ENCODE measurements at places on chromosomes 5 and 9.

DNA sequence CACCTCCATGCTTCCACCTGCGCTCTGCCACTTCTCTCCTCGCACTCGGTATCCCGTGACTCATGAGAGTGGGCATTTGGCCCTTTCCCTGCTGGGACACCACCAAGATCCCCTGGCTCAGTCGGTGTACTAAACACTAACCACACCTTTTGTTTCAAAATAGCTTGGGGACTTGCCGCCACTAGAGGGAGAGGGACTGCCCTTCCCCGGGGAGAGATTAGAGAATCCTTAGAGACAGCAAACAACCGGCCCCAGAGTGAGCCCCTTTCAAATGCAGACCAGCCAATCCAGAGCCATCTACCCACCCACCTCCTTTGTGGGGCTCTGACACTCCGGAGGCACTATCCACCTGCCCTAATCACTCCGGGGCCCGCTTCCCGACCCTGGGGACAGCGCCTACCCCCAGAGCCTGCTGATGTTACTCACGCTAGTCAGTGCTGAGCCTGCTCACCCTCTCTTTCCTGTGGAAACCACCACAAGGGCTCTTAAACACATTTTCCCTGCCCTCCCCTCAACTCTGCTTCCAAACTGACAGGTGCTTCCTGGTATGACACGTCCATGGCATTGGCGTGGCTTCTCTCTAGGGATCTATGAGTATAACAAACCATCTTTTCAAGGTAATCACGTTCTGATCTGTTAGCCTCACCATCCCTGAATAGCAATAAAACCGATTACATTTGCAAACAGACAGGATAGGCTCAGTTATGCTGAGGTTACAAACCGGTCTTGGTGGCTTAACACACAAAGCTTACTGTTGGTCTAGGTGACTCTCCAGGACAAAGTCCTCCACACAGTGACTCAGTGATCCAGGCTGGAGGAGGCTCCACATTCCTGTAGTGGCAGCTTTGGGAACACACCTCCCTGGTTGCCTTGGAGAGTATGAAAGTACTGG lies 180.1 kb upstream of the MVB12B start:
- no peak overlapping the region for H3K27ac ChIP-seq
- peak; percentile 44 for DNase-seq
- H3K4me3 ChIP-seq: no peak overlapping the region
- H3K27me3 ChIP-seq: no peaks in the 10 kb centered on the region

- H3K4me1 ChIP-seq: no peaks in the 10 kb centered on the region
- no peak for DNase-seq
- no peaks in the 10 kb centered on the region for H3K36me3 ChIP-seq
- H3K27me3 ChIP-seq: no peaks in the 10 kb centered on the region
- no peak overlapping the region for H3K4me3 ChIP-seq
- H3K27ac ChIP-seq: no peak overlapping the region
Observed at GRCh38 chr9:36584620-36585460, 12.1 kb downstream of the MELK start.

DNA sequence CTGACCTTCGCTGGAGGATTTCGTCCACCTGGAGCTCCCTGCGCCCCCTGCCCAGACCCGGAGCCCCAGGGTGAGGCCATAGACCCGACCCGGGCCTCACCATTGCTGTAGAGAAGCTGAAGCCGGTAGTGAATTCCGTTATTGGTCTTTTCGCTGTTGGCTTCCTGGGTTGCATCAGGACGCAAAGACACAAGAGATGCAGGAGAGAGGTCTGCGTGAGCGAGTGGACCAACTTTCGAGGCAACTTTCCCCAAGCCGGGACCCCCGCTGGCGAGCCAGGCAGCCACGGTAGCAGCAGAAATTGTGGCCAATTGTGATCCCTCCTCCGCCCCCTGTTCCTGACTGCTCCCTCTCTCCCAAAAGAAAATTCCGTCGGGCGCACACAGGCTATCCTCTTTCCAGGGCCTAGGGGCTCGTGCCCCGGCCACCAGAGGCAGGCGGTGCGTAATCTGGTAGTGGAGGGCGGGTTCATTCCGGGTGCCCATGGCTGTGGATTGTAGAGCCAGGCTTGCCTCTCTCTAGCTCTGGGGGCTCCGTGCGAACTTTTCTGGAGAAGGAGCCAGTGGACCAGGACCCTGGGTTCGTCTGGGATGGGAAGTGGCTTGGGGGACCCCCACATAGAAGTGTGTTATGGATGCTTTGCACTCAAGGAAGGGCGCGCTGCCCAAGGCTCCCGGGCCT lies 3.3 kb downstream of the EBF1 start:
- H3K36me3 ChIP-seq: peaks cover 2% of the 10 kb centered on the region
- DNase-seq: peak; percentile 11
- peak overlapping the region; percentile 95 for H3K4me3 ChIP-seq
- H3K27ac ChIP-seq: no peak overlapping the region
- no peaks in the 10 kb centered on the region for H3K27me3 ChIP-seq

- no peaks in the 10 kb centered on the region for H3K36me3 ChIP-seq
- DNase-seq: no peak
- no peaks in the 10 kb centered on the region for H3K4me1 ChIP-seq
- H3K4me3 ChIP-seq: no peak overlapping the region
- no peaks in the 10 kb centered on the region for H3K27me3 ChIP-seq
- H3K27ac ChIP-seq: no peak overlapping the region
Observed at GRCh38 chr9:94921092-94921471, 194.6 kb downstream of the AOPEP start.

DNA sequence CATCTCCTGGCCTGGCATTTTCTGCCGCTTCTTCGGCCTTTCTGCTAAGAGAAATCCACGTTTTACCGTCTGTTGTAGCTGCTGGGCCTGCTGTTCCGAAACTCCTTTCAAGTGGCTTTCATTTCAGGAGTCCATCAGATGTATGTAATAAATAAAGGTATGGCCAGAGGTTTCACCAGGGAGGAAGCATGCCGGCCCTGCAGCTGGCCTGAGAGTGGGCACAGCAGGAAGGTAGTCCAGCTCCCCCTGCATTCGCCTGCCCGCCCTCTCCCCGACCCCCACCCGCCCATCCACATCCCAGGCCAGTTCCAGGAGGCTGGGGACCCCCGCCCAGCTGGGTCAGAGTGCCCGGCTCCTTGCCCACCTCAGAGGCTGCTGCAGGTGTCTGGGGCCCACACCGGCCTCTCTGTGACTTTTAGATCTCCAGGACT lies 46.4 kb upstream of the EXOC3 start:
- H3K27me3 ChIP-seq: peaks cover 22% of the 10 kb centered on the region
- H3K36me3 ChIP-seq: no peaks in the 10 kb centered on the region
- H3K4me3 ChIP-seq: no peak overlapping the region
- no peak overlapping the region for H3K27ac ChIP-seq

GRCh38 chr5:71946343-71947030 lies 160.8 kb upstream of the MAP1B start:
- H3K27ac ChIP-seq: no peak overlapping the region
- no peak overlapping the region for H3K4me3 ChIP-seq
- H3K36me3 ChIP-seq: no peaks in the 10 kb centered on the region
- H3K27me3 ChIP-seq: no peaks in the 10 kb centered on the region
- DNase-seq: no peak

DNA sequence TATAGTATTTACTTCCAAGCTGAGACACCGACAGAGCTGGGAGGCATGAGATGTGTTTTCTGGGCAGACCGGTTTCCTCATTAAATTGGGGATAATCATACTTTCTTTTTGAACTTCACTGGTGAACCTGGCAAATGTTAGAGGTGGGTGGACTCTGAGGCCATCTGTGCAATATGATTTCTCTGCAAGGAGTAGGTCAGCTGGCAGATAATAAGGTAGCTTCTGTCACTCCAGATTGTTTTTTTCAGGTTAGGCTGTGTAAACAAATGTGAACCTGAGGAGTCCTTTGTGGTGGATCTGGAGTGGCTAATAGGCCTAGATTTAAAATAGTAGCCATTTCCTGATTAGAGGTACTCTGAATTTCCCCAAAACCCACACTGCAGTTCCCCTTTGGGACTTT lies 75.4 kb upstream of the S1PR3 start:
- H3K4me1 ChIP-seq: peaks cover 8% of the 10 kb centered on the region
- no peaks in the 10 kb centered on the region for H3K27me3 ChIP-seq
- no peak overlapping the region for H3K4me3 ChIP-seq
- no peak for DNase-seq
- no peak overlapping the region for H3K27ac ChIP-seq

DNA sequence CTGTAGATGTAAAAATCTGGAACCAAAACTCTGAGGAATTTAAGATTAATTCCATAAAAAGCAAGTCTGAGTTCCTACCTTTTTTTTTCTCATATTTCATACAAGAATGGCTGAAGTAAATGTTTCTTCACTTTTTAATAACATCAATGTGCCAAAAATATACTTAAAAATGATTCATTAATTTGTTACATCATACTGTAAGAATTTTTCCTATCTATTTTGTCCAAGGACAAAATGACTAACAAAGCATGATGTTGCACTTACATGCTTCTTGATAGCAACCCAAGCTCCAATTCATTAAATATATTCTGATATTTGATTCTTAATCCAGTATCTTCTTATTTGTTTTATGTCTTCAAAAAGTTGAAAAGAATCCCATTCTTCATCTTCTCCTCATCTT lies 988.3 kb downstream of the TLE1 start:
- no peaks in the 10 kb centered on the region for H3K36me3 ChIP-seq
- H3K4me1 ChIP-seq: no peaks in the 10 kb centered on the region
- H3K4me3 ChIP-seq: no peak overlapping the region
- no peak for DNase-seq
- no peak overlapping the region for H3K27ac ChIP-seq
- no peaks in the 10 kb centered on the region for H3K27me3 ChIP-seq

- H3K4me3 ChIP-seq: no peak overlapping the region
- no peaks in the 10 kb centered on the region for H3K27me3 ChIP-seq
- no peak for DNase-seq
- peaks cover 4% of the 10 kb centered on the region for H3K4me1 ChIP-seq
- H3K27ac ChIP-seq: peak overlapping the region; percentile 44
- peaks cover 23% of the 10 kb centered on the region for H3K36me3 ChIP-seq
Observed at GRCh38 chr5:39016587-39017275, 57.5 kb downstream of the RICTOR start.

DNA sequence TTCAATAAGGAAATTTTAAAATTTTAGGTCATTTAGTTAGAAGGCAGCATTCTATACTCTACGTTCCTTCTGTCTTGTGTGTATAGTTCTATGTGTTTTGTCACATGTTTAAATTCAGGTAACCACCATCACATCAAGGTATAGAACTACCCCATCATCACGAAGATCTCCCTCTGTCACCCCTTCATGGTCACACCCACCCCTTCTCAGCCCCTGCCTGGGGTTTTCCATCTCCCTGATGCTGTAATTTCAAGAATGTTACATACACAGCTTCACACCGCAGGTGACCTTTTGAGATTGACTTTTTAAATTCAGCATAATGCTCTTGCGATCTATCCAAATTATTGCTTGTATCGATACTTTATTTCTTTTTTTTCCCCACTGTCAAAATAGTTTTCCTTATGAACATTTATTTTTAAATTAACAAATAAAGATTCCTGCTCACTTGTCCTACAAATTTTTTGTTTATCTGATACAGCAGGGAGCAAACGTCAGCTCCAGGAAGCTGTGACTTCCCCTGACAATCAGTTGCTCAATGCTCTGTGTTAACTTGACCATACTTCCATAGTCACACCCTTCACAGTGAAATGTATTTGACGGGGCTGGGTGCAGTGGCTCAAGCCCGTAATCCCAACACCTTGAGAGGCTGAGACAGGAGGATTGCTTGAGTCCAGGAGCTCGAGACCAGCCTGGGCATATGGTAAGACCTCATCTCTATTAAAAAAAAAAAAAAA lies 10.2 kb downstream of the BTNL8 start:
- no peak for DNase-seq
- H3K36me3 ChIP-seq: no peaks in the 10 kb centered on the region
- no peak overlapping the region for H3K4me3 ChIP-seq
- H3K27me3 ChIP-seq: no peaks in the 10 kb centered on the region
- no peaks in the 10 kb centered on the region for H3K4me1 ChIP-seq

DNA sequence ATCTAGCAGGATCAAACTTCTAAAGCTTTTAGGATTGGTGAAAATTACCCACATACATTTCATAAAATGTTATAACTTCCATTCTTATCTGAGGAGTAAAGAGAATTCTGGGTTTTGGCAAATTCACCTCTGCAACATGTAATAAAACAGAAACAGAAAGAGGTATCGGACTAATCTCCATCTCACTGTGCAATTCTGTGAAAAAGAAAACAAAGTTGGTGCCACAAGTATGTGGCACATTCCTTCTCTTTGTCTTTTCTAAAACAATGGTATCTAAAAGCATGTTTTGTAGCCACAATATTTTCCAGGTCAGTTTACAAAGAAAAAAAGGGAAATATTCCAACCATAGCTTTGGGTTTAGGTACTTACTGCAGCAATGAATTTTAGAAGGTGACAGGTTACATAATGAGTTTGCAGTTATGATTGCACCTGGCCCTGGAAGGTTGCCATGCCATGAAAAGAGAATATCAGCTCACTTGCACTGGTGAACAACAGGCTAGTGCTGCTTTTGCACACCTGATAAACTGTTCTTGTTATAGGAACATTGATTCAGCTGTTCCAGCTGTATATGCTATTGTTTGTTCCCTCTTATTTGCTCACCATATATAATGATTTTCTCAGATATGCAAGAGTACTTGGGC lies 491.3 kb upstream of the MEF2C start:
- DNase-seq: no peak
- no peaks in the 10 kb centered on the region for H3K36me3 ChIP-seq
- peak overlapping the region; percentile 7 for H3K4me3 ChIP-seq
- no peaks in the 10 kb centered on the region for H3K27me3 ChIP-seq

DNA sequence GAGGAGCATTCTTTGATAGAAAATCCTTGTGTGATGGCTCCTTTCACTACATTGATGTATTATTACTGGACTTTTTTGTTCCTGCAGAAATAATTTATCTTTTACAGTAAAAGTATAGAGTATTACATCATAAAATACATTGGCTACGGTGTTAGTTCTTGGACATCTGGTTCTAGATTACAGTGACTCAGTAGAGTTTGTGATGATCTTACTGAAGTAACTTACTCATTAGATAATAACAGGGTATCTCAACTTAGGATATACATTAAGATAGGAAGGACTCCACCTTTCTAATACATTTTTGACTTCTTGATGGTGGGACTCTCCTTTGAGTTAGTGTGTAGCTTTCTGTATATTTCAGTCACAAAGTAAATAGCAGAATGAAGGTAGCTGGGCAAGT lies 59.1 kb downstream of the ZNF462 start:
- H3K27ac ChIP-seq: no peak overlapping the region
- H3K27me3 ChIP-seq: no peaks in the 10 kb centered on the region
- H3K4me3 ChIP-seq: no peak overlapping the region
- no peaks in the 10 kb centered on the region for H3K36me3 ChIP-seq
- DNase-seq: no peak
- H3K4me1 ChIP-seq: no peaks in the 10 kb centered on the region

Measured in B cell (primary cell).